ENCODE measurements at places on chromosomes 11 and 22.

- DNase-seq = no peak
Measured at GRCh38 chr11:17244046-17244445, 32.5 kb upstream of the NUCB2 start.

DNA sequence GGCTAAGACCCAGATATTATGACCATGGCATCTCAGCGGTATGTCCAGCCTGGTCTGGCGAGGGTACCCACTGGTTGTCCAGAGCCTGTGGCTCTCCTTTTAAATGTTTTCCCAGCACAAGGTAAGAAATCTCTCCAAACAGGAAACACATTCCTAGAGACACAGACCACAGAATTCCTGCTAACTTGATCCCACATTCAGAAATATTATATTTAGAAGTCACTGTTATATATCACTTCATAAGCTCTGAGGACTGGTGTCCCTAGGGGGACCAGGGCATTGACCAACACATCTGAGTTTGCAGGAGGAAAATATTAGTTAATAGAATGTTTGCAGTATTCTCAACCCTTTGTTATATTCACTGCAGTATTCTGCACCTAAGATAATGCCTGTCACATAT lies 23.1 kb downstream of the TMPRSS13 start:
- DNase-seq = no peak

- no peak for DNase-seq
Measured at GRCh38 chr11:65896034-65896999, 3.9 kb downstream of the FOSL1 start.

DNA sequence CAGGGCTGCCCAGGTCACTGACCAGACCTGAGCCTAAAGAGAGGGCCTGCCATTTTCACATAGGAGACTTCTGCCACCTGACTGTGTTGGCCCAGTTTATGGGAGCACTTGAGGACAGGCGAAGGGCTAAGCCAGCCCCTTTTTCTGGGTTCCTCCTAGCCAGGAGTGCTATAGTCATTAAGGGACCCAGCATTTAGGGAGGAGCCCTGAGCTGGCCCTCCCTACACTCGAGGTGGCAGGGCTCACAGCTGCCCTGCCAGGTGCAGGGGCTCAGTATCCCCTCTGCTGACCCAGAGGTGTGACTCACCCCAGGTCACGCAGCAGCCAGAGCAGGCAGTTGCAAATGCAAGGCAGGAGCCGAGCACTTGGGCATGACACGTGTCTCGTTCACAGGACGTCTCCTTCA lies 86.3 kb upstream of the CRYBB3 start:
- DNase-seq = no peak
